HL-60 (cell line): ENCODE measurements at places on chromosomes 2 and 18.

DNA sequence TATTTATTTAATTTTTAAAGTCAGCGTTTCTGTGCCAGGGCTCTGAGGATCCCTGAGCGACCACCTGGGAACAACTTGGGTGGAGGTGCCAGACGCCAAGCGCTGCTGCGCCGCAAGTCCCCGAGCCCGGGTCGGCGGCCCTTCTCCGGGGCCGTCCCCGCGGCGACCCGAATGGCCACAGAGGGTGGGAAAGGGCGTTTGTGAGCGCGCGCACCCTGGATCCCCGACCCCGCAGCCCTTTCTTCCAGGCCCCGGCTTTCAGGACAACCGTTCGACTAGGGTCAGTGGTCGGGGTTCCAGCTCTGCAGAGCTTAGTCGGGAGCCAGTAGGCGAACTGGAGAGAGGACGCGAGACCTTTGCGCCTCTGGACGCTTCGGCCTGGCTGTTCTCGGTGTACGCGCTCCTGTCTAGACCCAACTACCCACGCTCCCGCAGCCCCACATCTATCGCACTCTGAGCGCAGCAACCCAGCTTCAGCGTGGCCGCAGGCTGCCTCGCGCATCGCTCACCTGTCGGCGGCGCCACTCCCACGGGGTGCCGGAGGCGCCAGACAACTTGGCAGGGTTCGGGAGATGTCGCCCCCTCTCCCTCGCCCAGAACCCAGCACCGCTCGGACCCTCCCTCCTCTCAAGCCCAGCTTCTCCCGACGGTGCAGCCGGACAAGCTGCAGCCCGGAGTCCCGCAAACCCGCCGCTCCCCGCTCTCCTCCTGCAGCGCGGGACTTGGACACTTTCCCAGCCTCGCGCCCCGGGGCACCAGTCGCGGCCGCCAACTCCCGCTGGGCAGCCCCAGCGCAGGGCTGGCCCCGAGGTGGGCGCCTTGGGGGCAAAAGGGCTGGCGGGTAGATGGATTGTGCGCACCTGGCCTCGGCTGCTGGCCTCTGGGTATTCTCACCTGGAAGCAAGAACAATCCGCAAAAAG, 758 bp downstream of the LYPD1 start:
- DNase-seq = no peak

- DNase-seq = no peak
These were observed 36.6 kb downstream of the VAPA start for GRCh38 chr18:9950289-9951016.

- no peak for DNase-seq
These were observed 118.2 kb downstream of the ZNF516 start for GRCh38 chr18:76376668-76377358.

DNA sequence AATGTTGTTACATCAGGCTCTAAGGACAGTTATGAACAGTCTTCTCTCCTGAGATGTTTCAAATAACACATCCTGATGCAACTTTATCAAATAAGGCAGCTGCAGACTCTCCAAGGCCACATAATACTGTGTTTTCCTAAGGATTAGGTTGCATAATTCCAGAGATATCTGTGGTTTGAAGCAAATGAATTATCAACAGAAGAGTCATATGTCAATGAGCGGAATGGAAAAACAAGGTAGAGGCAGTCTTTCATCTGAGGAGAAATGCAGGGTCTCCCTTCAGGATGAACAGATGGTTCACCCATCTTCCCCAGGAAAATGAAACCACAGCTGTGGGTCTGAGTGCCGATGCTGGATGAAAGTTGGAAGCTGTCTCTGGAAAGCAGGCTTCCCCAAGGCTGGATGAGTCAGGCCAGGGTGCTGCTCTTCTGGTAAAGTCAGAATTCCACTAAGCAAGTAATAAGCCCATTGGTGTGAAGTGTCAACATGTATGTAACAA, 22.2 kb downstream of the LYG1 start:
- DNase-seq = no peak

DNA sequence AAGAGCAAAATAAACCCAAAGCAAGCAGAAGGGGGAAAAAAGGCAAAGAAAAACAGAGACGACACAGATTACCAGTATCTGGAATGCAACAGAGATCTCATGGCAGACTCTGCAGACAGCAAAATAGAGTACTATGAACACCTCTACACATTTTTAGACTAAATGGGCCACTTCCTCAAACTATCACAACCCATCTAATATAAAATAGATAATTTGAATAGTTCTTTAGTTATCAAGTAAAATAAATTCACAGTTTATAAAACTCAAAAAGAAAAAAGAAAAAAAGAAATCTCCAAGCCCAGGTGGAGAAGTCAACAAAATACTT, 16.6 kb downstream of the SESTD1 start:
- DNase-seq = no peak

DNA sequence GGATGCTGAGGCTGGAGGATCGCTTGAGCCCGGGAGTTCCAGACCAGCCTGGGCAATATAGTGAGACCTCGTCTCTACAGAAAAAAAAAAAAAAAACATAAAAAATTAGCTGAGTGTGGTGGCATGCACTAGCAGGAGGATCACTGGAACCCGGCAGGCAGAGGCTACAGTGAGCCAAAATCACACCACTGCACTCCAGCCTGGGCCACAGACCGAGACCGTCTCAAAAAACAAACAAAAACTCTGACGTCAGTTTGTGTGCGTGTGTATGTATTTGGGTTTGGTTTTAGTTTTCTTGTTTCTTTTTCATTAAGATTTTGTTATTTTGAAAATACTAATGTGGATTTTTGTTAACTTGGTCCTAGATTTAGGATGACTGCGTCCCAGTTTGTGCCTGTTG, 19.0 kb downstream of the CEP68 start:
- no peak for DNase-seq

GRCh38 chr18:61854578-61855448, 38.0 kb downstream of the RNF152 start:
- DNase-seq = no peak

DNA sequence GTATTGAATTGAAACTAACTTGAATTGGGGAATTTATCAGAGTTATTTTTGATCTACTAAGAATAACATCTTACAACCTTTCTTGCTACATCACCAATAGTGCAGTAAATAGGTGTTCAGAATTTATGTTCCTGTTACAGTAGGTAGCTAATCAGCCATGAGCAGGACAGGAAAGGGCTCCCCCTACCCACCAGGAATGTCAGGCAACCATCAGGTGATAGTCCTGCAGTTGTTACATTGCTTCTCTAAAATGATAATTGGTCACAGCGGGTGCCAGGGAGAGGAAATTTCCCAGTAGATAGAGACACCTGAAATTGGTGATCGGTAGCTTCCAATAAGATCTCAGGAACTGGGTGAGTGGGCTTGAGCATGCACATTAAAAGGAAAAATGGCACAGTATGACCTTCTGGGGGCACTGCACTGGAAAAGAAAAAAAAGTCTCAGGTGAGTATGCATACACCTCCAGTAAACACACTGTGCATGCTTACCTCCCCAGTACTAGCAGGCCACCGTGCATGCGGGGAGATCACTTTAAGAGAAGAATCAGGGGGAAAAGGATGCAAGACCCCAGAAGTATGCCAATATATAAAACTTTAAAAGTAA, 1092.0 kb upstream of the LRRTM1 start:
- no peak for DNase-seq

GRCh38 chr2:121455446-121455845, 75.2 kb upstream of the RNU4ATAC start:
- no peak for DNase-seq

GRCh38 chr2:27218614-27219013, 1.4 kb downstream of the CAD start:
- DNase-seq = no peak

DNA sequence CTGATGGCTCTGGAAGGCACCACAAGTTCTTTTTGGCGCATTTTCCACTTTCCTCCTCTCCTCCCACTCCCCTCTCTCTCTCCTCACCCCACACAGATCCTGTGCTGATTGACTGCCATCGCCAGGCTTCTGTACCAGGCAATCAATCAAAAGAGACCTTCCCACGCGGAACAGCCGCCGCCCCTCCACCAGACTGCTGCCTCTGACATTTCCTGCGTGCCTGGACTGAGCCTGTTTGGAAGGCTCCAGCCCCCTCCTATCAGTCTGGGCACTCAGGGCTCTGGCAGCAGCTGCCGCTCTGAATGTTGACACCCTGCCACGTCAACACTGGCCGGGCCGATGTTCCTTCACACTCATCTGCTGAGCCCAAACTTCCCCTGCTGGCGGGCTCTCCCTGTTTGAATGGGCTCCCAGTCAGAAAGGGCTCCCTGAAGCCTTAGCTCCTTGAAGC, 467.7 kb downstream of the EPHA4 start:
- DNase-seq = no peak

- no peak for DNase-seq
These were observed 464.2 kb upstream of the PIK3C3 start for GRCh38 chr18:41490861-41491260.

- no peak for DNase-seq
These were observed 170.5 kb downstream of the FMNL2 start for GRCh38 chr2:152505495-152505906.

DNA sequence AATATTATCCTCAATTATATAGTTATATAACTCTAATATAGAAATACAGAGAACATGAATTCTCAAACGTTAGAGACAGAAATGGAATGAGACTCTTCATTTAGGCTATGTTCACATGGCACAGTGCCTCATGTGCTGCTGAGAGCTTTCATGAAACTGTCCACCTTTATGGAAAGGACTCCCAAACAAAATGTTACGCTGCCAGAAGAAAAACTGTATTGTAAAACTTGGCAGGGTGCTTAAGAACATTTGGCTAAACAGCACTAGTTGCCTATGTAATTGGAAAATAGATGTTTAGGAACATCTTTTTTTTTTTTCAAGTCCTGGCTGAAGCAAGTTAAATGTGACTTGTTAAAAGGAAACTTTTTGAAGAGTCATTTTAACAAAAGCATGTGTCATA, 396.0 kb downstream of the ERBB4 start:
- no peak for DNase-seq

- DNase-seq = no peak
These were observed 219.6 kb downstream of the MBD2 start for GRCh38 chr18:54004828-54005227.

DNA sequence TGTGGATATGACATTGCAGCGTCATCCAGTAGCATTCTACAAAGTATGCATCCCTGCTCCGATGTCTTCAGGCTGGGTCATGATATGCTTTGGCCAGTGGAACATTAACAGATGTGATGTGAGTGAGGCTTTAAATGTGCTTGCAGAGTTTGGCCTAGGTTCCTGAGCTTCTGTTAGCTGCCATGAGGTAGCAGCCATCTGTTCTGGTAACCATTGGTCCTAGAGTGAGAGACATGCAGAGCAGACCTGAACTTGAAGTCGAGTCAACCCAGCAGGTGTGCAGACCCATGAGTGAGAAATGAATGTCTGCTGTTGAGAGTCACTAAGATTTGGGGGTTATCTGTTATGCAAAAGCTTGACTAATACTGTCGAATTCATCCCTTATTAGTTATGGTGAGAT, 73.8 kb upstream of the NABP1 start:
- no peak for DNase-seq

DNA sequence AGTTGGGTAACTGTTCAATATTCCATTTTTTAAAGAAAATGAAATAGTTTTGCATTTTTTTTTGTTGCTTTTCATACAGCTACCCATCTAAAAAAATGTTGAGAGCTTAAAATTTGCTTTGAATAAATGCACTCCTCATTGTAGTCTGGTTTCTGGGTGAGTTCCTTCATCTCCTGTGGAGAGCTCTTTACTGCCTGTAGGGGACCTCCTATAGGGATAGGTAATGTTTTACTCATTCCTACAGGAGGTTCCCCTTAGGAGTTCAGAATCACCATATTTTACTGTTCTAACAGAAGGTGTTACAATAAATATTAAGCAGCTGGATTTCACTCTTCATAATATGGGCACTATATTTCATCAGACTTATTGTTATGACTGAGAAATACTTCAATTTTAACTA, 947.3 kb upstream of the CRIM1 start:
- no peak for DNase-seq

- DNase-seq = no peak
These were observed 3.5 kb downstream of the OBSL1 start for GRCh38 chr2:219567791-219568361.

- DNase-seq = peak; percentile 72
These were observed 103.6 kb upstream of the AGAP1 start for GRCh38 chr2:235390108-235390815.

DNA sequence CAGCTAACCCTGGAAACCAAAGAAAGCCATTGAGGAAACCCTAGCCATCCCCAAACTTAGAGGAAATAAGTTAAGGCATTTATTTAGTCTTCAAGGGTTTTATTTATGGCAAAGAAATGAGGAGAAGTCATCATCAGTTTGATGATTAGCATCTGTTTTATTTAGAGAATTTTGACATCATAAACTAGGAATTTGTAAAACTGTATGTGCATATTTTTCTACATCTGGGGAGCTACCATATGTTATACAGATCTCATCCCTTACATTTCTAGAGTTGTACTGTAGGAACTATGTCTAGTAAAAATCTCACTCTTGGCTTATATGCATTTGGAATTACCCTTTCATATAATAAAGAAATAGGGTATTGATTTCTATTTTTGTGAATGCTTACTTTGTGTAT, 48.7 kb downstream of the FMNL2 start:
- no peak for DNase-seq

DNA sequence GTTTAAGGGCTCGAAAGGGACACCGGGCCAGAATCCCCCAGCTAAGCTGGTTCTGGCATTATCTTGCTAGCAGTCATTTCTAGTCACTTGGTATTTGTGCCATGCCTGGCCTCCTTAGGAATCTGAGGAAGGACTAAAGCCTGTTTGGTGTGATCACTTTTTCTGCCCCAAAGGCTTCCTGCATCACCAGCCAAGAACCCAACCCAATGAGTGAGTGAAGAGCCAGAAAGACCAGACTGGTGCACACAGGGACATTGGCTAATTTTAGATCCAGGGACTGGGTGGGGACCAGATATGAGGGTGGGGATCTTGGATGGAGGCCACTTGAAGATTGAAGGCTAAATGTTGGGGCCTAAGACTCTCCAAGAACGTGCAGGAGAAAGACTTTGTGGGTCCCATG, 411.9 kb upstream of the TNP1 start:
- DNase-seq = no peak

GRCh38 chr2:46813680-46814079, 101.9 kb downstream of the MCFD2 start:
- DNase-seq = no peak

GRCh38 chr2:201579536-201579935, 63.8 kb downstream of the TMEM237 start:
- DNase-seq = no peak

- no peak for DNase-seq
These were observed 228.3 kb downstream of the TWIST2 start for GRCh38 chr2:239075918-239076758.

- DNase-seq = no peak
These were observed 49.1 kb upstream of the CTDP1 start for GRCh38 chr18:79630281-79631095.

GRCh38 chr2:57973621-57974186, 72.9 kb upstream of the VRK2 start:
- no peak for DNase-seq

GRCh38 chr2:240932001-240932723, 26.0 kb downstream of the CROCC2 start:
- DNase-seq = no peak
